ENCODE measurements at places on chromosomes 1 and 21.

DNA sequence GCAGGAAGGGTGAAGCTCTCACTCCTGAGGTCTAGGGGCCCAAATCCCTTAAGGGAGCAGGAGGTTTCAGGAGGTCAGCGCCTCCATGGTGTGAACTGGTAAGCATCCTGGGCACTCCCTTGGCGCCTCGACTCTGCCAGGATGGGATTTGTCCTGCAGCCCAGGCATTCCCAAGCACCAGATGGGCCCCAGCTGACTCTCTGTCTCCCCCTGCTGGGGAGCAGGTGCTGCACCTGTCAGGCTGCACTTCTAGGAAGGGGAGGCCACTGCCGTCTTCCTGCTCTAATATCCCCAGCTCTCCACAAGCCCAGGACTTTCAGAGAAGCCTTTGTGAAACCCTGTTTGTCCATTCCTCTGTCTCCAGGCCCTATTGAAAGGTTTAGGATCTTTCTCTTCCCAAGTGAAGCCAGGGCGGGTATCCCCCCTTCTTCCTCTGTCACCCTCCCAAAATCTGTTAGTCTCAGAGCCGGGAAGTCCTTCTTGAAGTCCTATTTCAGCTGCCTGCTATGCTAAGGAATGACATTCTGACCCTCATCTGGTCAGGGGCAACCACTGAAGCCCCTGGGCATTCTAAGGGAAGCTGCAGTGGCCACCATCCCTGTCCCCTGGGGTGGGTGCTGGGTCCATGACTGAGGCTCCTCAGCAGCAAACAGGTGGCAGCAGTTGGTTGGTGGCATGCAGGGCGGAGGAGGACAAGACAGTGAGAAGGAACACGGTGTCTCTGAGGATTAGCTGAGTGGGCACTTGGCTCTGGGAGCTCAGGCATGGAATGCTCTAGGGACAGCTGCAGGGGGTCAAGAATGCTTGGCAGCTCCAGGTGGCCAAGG lies 3.2 kb downstream of the MYBPH start:
- peak; percentile 84 for DNase-seq

DNA sequence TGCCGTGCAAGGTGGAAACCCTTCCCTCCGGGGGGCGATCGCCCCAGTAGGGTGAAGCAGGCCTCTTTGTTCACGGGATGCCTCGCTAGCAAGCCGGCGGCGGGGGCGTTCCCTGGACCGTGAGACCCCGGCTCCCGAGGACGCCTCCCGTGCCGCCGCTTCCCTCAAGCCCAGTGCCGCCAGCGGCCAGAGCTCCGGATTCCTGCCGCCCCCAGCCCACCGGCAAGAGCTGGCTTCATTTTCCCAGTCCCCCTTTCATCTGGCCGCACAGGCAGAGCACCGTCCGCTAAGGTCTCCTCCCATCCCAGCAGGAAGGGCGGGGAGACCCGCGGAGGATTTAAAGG lies 16.3 kb downstream of the IER5 start:
- DNase-seq, result no peak

DNA sequence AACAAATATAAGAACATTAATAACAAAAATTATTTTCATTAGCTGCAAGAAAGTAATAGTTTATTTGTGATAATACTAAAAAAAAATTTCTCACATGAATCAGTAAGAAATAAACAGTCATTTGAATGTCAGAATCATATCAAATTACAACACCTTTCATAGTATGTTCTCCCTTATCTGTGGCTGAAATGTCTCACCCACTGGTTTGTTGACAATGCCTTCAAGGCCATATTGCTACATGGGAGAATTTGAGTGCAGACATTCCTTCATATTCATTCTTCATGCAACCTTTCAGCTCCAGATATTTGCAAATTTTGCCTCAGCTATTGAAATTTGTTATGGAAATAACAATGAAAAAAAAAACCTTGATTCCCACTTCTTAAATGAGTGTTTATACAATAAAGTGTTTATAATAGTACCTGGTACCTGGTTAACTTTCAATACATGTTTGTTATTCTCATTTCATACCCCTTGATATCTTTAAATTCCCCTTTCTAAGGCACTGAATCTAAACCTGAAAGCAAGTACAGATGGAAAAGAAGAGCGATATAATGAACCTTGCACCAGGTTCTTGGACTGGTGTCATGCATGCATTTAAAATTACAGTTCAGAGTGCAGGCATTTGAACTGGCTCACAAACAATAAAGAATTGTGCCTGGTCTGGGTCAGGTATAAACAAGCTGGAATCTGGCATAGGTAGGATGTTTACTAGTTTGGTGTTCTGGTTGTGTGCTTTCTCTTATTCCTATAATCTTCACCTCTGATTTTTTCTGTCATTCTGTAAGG lies 242.2 kb upstream of the ADGRL2 start:
- DNase-seq, result no peak

GRCh38 chr1:15272782-15273127 lies 25.7 kb downstream of the FHAD1 start:
- DNase-seq, result no peak

DNA sequence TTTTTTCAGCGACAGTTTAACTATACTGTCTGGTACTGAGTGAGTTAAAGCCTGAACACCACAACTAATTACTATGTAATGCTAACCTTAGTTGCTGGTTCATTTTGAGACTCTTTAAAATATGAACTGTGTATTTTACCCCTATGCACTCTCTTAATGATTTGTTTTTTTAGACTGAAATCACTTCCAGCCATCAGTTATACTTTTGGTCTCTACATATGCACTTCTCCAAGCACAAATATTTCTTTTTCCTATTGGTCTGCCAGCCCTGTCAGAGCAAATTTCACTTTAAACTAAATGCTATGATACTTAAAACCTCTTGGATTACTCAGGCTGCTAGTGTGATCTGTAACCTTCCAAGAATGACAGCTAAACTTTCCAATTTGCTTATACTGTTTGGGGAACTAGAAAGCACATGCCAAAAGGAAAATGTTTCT lies 38.1 kb upstream of the SCYL3 start:
- no peak for DNase-seq

DNA sequence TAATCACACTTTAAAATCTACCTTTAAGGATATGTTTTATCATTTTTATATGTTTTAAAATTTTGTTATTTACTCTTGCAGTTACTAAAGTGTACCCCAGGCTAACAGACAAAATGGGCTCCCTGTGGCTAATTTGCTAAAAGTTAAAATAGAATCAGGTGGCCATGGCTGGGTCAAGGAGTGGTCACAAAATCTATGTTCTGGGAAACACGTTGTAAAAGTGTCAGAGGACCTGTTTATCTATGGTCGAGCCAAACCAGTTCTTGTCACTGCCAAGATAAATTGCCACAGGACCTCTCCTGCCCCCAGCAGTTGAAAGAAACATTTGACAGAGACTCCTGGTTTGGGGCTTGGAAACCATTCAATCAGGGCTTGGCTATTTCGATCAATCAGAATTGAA lies 21.2 kb upstream of the TTLL7 start:
- no peak for DNase-seq

DNA sequence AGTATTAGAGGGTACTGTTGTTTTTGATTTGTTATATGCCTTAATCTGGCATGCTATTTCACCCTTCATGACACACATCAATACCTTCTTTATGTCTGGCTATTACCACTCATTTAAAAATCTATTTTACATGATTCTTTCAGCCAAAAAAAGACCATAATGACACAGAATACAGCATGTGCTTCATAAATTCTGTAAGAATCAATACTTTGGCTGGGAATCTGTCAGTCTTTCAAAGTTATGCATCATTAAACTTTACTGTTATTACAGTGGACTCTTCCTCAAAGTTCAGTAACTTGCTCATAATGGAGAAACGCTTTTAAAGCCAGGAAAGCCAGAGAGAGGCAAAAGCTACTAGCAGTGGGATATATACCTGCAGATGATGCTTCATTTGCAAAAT lies 247.2 kb upstream of the ADGRL2 start:
- no peak for DNase-seq

GRCh38 chr1:180101411-180101810 lies 53.3 kb upstream of the QSOX1 start:
- DNase-seq, result no peak

DNA sequence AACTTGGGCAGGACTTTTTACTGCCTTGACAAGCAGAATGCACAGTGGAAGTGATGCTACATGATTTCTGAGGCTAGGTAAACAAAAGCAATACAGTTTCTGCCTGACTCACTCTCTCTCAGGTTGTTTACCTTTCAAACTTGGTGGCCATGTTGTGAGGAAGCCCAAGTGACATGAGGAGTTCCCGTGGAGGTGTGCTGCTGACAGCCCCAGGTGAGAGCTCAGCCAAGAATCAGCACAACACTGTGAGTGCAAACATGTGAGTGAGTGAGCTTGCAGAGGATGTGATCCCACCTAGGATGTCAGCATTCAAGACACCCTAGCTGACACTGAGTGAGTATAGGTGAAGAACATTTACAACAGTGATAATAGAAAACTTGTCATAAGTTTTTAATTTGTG lies 71.1 kb upstream of the IFNAR2 start:
- no peak for DNase-seq

GRCh38 chr1:6098303-6099215 lies 52.9 kb downstream of the KCNAB2 start:
- DNase-seq, result no peak

- no peak for DNase-seq
Observed at GRCh38 chr1:156750711-156751450, 594 bp downstream of the HDGF start.

GRCh38 chr1:234666761-234667160 lies 56.8 kb upstream of the IRF2BP2 start:
- no peak for DNase-seq

DNA sequence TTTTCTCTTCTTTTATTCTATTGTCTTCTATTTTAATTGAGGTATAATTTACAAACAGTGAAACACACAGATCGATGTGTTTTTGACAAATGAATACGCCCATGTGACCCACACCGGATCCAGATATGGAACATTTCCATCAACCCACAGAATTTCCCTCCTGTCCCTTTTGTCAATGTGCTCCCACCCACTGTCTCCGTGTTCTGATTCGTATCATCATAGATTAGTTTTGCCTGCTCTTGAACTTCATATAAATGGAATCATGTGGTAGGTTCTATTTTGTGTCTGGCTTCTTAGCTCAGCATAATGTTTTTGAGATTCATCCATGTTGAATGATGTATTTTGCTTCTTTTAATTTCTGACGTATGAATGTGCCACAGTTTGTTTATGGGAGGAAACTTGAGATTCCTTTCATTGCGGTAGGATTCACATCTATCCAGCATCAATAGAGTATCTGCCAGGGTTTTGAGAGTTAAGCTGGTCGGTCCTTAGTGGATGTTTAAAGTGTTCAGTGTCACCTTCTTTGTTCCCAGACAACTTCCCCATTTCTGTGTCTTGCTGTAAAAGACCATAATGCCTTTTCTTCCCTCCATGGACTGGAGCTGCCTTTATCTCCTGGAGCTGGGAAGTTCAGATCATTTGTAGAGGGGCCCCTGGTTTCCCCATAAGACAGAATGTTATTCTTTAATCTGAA lies 14.7 kb downstream of the NAV1 start:
- no peak for DNase-seq

DNA sequence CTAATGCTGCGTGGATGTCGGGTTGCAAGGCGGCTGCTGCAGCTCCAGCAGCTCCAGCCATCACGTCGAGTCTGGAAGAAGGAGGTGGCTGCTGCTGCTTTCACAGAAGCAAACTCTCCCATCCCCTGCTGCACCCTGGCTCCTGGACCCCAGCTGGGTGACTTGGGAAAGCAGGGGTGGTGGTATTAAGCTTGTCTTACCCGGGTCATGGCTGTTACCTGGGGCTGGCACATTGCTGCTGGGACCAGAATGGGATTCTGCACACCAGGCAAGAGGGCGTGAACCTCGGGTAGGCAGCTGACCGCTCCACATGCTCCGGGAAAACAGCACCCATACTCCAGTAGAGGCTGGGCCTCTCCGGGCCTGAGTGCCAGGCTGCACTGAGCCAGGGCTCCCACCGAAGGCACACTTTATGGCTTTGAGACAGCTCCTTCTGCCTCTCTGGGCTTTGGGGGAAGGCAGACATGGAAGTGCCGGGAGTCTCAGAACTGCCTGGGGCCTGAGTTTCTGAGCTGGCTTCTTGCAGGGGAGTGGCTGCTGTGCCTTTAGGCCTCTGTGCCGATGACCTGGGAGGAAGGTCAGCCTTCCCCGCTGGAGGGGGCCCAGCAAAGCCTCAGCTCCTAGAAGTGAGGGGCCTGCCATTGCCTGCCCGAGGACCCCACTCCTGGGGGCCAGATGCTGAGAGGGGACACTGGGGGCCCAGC lies 1.2 kb downstream of the SMIM1 start:
- DNase-seq, result no peak

- DNase-seq, result no peak
Observed at GRCh38 chr1:2376261-2376741, 15.1 kb downstream of the MORN1 start.

DNA sequence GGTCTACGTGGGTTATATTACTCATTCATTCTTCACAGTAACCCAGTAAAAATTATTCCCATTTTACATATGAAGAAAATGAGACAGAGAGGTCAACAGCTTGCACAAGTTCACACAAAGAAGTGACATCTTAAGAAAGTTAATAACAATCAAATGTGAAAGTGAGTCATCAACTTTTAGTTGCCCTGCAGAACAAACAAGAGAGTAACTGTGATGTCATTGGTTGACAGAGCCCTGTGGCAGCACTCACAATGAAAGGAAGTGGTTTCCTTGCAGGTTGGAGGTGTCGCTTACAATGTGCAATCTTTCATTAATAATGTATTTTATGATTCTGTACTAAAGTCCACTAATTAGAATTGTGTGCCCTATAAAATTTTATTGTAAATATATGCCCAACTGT lies 369.6 kb downstream of the RYR2 start:
- no peak for DNase-seq

DNA sequence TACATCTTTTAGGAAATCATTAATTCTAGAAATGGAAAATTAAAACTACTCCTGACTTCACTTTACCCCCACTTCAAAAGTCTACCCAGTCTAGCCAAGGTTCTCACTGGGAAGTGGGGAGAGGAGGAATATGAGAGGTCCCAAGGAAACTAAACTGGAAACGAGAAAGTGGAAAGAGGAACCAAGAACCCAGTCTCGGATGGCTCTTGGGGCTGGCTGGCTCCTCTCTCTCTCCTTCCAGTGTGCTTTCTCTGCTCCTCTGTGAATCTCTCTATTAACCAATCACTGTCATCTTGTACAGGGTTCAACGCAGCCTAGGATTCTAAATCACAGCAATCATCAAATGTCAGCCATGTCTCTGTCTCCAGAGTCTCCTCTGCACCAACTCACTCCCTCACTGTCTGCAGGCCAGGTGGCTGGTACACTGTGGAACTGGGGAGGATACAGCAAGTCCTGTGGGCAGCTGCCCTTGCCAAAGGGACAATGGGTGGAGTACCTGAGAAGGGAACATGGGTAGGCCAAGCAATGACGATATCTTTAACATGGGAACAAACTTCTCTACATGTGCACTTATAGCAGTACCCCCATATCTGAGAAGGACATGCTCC lies 33.7 kb downstream of the GNB1 start:
- DNase-seq, result no peak
